A172 (cell line): ENCODE measurements at places on chromosomes 5 and 9.

- no peak for DNase-seq
Measured at GRCh38 chr9:77554586-77555105, 93.5 kb downstream of the GNA14 start.

GRCh38 chr5:3602785-3603502 lies 7.3 kb downstream of the IRX1 start:
- no peak for DNase-seq

DNA sequence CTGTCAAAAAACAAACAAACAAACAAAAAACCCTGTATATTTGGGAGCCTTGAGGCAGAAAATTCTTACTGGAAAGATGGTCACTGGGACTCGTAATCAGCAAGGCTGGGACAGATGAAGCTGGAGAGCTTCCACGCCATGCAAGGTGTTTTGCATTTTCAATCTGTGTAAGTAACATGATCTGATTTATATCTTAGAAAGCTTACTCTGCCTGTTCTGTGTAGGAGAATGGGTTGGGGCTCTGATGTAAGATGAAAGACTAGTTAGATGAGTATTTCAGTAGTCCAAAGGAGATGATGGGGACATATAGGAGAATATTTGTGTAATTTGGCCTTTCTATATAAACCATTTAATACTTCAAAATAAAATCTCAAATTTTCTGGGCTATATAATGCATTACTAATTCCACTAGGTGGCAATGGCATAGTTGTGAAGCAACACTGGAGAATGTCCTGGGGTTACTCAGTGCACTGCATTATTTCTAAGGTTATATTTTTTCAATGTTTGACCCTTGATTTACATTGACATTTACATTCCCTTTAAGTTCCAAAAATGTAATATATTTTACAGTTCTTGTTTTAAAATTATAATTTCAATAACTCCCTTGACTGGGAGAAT lies 21.9 kb upstream of the FSD1L start:
- no peak for DNase-seq

GRCh38 chr9:137023583-137023991 lies 4.5 kb downstream of the ABCA2 start:
- no peak for DNase-seq
